ENCODE measurements at places on chromosomes 2 and 18.

DNA sequence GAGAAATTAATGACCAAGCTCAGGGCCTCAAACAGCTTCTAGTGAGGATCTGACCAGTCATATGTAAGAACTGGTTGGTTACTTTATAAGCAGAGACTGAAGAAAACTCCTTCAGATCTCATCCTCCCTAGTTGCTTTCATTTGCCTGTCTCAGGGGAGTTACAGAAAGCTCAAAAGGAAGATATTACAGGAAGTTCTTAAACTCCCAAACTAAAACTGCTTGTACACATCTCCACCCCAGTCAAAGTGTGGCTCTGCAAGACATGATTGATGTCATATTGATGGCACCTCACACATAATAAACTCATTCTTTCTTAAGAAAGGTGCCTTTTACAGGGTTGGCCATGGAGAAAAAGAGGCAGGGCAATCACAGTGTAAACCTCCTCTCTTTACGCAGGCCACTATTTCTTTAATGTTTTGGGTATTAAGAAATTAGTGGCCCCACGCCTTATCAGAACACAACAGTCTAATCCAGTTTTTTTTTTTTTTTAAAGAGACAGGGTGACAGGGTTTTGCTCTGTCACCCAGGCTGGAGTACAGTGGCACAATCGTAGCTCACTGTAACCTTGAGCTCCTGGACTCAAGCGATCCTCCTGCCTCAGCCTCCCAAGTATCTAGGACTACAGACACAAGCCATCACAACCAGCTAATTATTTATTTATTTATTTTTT, 62.6 kb upstream of the STK17B start:
- DNase-seq, result peak; percentile 65

GRCh38 chr2:179302764-179303571, 38.3 kb upstream of the SESTD1 start:
- DNase-seq, result no peak

- DNase-seq, result no peak
Observed at GRCh38 chr2:28638102-28638501, 113.5 kb upstream of the PPP1CB start.

DNA sequence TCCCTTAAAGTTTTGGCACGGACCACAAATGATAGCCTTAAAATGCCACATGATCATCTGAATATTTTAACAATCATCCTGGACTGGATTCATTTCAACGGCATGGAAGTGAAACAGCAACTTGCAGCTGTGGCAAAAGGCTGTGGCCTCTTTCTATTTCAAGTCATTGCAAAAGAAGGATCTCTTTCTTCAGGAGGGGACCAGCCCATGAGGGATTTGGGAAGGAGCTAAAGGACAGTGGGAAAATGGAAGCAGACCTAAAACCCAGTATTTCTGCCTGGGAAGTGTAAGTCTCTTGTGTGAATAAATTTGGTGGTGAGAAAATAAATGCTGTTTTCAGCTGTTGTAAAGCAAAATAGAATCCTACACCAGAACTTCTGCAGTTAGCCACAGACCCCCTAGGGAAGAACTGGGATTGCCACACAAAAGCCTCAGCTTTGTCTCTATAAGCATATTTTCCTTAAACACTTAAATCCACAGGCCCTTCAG, 107.3 kb upstream of the ZFP36L2 start:
- no peak for DNase-seq

- no peak for DNase-seq
Observed at GRCh38 chr2:42815726-42816125, 23.3 kb upstream of the HAAO start.

GRCh38 chr2:215660687-215661086, 224.8 kb upstream of the FN1 start:
- DNase-seq, result no peak

- DNase-seq, result no peak
Observed at GRCh38 chr2:62996534-62997186, 54.0 kb upstream of the OTX1 start.

DNA sequence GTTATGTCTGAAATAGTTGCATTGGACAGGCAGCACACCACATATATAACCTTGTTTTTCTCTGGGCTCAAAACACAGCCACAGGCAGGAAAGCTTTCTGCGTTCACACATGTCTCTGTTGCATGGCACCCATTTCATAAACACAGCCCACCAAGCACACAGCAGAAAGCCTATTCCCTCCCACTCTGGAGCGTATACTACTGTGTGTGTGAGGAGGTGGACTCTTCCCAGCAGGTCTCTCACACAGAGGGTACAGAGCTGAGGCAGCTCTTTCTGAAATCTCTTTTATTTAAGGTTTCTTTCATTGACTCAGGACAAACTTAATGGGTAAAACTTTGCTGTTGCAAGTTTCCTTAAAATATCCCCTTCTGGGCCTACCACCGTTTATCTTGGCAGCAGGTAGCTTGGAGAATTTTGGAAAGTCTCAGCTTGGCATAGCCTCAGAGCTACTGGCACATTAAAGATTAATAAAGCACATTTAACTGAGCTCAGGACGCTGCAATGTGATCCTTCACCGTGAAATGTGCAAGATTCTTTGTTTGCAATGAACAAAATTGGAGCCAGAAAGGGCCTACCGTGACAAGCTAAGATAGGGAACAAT, 105.1 kb upstream of the NCKAP5 start:
- no peak for DNase-seq

DNA sequence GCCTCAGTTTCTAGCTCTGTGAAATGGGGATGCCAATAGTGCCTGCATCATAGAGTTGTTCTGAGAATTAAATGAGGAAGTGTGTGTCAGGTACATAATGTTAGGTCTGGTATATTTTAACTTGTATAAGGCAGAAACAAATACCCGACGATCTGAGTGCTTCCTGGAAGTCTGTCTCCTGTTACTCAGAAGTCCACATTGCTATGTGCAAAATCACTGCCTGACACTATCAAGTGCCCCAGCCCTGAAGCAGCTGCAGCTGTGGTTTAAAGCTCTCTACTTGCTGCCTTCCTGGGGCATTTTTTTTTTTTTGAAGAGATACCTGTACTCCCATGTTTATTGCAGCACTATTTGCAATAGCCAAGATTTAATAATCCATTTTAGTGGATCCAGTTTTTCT, 125.3 kb downstream of the SLC4A3 start:
- DNase-seq, result no peak

- DNase-seq, result no peak
Observed at GRCh38 chr2:6639929-6640620, 225.6 kb downstream of the CMPK2 start.

DNA sequence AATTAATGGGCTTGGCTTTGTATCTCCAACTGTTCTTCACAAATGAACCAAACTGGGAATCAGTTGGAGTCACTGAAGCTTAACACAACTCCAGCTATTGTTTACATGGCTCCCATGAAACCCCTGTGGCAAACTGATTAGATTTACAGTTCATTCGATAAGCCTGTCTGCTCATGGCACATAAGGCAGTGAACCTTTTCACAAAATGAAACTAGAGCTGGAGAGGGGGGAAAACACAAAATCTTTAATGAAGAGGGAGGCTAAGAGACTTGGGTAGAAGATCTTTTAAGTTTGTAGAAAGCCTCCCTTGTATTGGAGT, 11.6 kb upstream of the ITGA6 start:
- DNase-seq, result no peak

GRCh38 chr2:30439879-30440278, 7.2 kb upstream of the LCLAT1 start:
- DNase-seq, result no peak

GRCh38 chr2:209681201-209681735, 90.4 kb upstream of the UNC80 start:
- DNase-seq, result no peak

DNA sequence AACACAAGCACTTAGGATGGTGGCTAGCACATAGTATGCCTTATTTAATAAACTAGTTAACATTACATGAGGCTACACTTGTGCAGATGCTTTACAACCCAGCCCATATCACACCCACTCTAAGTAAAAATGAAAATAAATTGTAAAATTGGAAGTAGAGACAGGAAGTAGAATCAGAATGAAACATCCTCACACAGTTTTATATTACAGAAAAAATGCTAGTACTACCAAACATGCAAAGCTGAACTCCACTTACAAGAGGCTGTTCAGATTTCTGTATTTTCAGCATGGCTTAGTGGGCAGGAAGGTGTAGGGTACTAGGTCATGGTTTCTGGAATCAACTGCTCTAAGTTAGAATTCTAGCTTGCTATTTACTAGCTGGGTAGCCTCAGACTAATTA, 18.2 kb upstream of the CRIM1 start:
- DNase-seq, result no peak

DNA sequence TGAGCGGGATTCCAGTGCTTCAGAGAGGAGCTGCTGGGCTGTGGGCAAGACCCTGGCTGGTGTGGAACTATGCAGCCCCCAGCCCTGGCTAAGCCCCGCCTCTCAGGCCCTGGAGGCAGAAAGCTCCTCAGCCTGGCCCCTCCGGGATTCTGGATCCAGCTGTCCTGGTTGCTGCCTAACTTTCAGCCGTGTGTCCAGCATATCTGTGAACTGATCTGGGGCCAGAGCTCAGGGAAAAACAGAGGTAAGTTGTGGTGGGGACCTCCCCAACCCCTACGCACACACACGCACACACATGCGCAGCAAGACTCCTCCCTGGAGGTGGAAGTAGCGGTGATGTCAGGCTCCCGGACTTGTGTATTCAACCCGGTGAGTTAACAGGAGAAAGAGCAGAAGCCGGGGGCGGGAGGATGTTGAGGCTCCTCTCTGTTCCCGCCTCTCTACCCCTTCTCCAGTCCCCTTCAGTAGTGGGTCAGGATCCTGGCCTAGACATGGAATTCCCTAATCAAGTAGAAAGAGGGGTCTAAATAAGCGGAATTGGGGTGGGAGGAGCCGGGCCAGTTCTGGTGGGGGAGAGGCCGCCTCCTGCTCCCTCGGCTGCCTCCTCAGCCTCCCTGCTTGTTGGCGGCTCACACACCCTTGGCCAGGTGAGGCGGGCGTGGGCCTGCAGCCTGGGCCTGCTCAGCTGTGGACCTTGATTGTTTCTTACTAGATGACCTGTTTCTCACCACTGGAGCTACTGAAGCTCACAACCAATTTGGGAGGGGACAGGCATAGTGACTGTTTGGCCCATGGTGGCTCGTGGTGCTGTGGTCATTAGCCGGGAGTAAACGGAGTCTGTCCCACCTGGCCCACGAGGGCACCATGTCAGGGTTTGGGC, 33.4 kb downstream of the SIX2 start:
- no peak for DNase-seq

- no peak for DNase-seq
Observed at GRCh38 chr2:181892799-181893435, 1.4 kb downstream of the ITPRID2 start.

GRCh38 chr2:225764346-225764745, 364.8 kb downstream of the NYAP2 start:
- no peak for DNase-seq

DNA sequence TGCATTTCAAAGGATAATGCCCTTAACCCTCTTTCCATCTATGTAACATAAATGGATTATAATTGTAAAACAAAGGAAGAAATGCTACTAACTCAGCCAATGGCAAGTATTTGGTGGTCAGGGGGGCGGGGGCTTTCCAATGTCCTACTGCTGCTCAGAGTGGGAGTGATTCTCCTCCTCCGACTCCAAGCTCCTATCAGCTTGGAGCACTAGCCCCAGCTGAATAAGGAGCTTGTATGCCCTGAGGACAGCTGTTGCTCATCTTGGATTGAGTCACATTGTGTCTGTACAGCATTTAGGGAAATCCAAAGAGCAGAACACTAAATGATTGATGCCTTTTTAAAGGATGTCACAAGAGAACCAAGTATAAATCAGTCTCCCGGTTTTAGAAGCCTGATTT, 105.6 kb upstream of the ZNF521 start:
- DNase-seq, result no peak

- DNase-seq, result no peak
Observed at GRCh38 chr18:42828881-42829280, 286.6 kb downstream of the RIT2 start.

DNA sequence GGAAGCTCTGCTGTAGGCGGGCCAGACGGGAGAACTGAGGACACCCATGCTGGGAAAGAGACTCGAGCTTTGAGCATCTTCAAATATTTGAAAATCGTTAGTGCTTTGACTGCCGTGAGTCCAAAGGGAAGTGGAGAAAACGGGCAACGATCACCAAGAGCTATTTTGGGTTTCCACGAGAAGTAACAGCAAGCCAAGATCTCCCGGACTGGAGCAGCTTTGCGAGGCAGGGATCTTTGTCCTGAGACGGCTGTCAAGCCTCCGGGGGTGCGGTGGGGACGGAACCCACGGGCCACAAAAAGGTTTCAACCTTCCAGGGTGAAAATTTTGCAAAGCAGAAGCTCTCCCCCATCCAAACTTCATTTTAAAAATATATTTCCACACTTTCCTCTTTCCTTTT, 195.8 kb downstream of the NDUFA10 start:
- no peak for DNase-seq

DNA sequence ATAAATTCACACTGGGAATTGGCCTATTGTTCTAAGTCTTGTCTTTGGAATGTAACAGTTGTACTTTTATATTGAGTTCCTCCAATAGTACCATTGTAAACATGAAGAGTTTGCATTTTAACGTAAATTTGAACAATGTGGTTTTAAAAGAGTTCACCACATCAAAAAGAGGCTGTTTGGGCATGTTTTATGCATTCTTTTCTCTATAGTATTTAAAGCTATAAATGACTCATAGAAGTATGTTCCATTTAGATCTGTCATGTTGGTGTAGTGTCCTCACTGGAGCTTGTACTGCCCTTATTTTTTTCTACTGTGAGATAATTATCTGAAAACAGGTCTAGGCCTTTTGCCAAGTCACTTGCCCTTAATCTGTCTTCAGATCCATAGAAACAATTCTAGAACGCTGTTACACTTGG, 141.9 kb downstream of the RHBDD1 start:
- DNase-seq, result no peak

DNA sequence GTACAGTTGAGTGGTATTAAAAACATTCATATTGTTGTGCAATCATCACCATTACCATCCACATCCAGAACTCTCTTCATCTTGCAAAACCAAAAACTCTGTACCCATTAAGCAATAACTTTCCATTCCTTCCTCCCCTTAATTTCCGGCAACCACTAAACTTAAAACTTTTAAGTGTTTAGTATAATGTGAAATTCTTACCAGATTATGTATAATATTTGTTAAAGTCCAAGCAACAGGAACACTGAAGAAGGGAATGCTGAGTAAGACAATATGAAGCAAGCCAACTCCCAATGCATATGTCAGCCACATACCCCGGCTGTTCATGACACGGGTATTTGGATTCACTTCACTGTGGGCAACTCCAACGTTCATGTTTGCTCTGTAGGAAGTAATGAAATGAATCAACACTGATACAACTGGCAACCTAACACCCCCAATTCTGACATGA, 1.9 kb downstream of the ORMDL1 start:
- DNase-seq, result no peak
